ENCODE measurements at places on chromosomes 7 and 10.

DNA sequence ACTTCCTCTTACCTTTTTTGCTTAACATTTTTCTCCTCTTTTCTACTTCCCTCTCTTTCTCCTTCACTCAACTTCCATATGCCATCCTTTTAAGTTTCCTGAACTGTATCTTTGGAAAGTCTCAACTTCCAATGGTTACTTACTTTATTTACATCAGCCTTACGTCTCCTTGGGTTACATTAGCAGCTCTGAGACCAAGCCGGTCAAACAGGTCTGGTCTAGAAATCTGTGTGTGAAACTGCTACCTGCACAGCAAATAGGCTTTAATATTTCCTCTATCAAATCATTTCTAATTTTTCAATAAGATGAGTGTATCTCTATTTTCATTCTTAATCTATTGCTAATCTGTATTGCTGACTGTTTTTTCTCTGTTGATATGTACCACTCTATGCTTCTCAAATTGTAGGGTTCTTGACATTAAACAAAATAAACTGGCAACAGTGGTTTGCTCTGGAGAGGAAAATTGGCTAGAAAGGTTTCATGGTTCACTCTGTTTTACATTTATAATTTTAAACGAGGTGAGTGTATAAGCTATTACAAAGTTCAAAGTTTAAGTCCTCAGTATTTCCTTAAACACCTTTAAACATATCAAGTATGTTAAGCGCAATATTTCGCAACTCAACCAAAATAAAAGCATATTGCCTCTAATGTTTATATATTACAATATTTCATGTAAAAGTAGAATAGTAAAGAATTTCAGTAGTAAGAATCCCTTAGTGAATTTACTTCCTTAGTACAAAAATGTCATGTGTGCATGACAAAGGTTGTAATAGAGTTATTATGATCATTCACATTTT is 3.6 kb upstream of the SEMA3C start:
- no peak for DNase-seq

DNA sequence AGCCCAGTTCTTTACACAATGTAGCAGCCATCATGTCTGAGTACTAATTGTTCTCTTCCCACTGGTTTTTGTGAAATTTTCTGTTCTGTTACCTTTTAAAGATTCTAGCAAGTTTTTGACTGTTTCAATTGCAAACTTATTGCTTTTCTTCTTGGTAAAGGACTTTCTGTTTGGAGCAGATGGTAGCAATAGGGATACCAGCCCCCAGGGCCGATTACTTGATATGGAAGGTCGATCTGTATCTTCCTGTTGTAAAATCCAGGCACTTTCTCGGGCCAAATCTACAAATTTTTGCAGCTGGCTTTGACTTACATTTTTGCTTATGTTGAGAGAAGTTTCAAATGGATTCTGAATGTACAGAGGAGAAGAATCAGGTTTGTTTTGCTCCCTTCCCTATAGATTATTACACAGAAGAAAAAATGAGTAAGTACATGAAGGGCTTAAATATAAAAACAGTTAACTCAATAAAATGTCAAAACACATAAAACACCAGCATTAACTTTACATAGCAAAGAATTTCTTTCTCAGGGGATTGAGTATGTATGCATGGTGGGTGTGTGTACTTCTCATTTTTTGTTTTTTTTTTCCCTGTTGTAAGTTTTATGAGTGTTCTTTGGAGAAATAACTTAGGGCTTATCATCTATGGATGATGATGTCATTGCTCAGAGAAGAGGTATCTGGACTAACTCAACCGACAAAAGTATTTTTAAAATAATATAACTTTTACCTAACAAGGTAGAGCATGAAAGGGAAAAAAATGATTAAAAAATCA is 35.3 kb downstream of the MTPAP start:
- no peak for DNase-seq

DNA sequence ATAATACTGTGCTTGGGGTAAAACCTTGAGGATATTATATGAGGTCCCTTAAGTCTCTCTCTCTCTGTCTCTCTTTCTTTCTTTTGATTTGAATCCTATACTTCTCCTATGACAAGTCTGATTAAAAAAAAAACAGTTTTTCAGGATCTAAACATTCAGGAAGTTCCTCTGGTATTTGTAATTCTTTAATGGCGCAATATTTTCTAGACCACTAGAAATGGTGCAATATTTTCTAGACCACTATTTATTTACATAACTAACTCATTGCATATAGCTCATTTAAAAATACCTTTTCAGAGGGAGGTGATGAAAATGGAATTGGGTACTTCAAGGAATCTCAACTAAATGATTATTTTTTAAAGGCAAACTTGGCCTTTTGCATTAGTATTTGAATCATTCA is 1235.3 kb downstream of the GATA3 start:
- no peak for DNase-seq

- DNase-seq, result no peak
These were observed 5.4 kb downstream of the BAIAP2L1 start for GRCh38 chr7:98395481-98395880.

DNA sequence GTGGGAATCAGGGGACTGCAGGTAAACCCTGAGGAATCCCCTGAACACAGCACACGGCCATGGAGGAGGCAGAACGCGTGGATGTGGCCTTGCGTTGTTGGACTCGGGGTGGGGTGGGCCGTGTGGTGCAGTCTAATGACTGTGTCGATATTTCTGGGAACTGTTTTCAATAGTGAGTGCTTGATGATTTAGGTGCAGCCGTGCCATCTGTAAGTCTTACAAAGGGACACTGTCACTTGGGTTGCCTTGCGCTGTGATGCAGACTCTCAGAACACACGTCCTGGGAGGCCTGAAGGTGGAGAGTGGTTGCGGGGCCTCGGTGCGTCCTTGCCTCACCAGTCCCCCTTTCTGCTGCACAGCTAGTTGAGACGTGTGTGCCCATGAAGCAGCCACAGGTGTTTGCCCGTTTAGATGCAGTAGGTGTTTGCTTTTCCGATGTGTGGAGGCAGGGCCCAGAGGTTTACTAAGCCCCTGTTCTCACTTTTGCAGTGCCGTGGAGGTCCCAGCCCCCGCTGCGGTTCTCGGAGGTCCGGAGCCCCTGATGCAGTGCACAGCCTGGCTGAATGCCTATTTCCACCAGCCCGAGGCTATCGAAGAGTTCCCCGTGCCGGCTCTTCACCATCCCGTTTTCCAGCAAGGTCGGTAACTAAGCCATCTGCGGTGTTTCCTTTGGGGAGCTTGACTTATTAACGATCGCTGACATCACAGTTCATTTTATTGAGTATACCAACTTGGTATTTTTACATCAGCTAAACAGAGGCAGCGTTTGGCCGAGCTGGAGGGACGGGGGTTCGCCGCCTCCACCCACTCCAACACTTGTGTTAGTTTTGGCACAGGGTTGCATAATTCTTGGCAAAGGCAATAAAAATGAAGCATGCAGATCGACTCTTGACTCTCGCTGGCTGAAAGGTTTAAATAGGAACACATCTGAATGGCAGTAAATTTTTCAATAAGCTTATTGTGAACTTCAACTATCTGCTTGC is 240.7 kb downstream of the MGMT start:
- no peak for DNase-seq

DNA sequence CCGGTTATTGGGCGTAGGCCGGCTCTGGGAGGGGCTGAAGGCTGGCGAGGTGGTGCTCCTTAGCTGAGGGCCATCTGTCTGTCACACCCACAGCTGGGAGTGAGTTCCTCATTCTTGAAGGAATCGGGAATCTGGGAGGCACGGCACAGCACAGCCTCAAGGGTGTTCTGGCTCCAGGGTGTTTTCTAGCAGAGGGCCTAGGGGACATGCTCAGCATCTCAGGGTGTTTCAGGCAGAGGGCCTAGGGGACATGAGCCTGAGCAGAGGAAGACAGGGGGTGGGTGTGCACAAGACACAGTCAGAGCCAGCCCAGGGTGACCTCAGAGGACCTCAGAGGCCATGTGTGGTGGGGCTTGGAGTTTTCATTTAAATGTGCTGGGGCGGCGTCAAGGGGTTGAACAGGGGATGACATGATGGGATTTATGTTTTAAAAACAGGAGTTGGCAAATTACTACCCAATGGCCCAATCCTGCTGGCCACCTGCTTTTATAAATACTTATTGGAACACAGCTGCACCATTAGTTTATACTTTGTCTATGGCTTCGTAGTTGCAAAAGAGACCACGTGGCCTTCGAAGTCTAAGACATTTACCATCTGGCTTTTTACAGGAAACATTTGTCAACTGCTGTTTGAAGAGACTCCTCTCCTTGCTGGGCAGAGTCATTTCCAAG is 121.6 kb downstream of the PRKAG2 start:
- DNase-seq, result no peak

GRCh38 chr10:103916254-103916653 is 1.7 kb downstream of the STN1 start:
- DNase-seq, result no peak

- DNase-seq, result no peak
These were observed 64.8 kb upstream of the MEOX2 start for GRCh38 chr7:15751191-15751701.

DNA sequence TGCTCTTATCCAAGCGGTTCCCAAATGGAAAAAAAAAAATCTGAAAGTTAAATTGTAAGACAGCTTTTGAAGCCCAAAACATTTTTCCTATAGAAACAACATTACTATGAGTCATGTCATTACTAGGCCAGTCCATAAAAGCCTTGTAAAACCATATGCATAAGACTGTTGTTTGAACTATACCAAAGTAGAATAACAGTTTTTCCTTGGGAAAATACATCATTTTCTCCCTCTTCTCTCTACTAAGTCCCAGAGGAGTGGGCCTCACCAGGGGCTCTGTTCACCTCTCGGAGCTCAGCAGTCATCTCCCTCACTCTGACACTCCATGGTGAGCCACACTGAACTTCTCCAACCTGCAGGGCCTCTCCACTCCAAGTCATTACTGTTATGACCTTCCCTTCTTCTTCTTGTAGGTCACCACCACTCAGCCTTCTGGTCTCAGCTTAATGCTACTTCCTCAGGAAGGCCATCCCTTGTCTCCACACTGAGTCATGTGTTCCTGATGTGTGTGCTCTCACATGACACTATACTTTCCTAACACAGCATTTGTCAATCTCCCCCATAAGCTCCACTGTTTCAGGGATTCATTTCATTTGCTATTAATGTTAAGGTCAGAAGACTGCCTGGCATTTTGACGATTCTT is 32.5 kb downstream of the ZNF438 start:
- DNase-seq, result no peak

- no peak for DNase-seq
These were observed 136.7 kb upstream of the CHST15 start for GRCh38 chr10:124229989-124230634.

DNA sequence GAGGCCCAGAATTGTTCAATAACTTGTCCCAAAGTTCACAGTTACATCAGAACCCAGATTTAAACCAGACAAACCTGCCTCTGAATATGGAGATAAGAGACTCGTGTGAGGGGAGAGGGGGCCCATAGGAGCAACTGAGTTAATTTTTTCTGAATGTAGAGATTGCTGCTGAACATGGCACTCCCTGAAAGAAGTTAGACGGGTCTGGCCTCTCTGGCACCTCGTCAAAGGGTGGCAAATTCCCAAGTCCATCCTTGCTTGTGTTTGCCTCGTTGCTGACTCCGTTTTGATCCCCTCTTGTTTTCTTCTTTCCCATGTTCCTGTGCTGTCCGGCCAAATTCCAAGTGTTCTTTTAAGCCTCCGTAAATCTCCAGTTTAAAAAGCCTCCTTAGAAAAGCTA is 35.2 kb upstream of the YAE1 start:
- no peak for DNase-seq

DNA sequence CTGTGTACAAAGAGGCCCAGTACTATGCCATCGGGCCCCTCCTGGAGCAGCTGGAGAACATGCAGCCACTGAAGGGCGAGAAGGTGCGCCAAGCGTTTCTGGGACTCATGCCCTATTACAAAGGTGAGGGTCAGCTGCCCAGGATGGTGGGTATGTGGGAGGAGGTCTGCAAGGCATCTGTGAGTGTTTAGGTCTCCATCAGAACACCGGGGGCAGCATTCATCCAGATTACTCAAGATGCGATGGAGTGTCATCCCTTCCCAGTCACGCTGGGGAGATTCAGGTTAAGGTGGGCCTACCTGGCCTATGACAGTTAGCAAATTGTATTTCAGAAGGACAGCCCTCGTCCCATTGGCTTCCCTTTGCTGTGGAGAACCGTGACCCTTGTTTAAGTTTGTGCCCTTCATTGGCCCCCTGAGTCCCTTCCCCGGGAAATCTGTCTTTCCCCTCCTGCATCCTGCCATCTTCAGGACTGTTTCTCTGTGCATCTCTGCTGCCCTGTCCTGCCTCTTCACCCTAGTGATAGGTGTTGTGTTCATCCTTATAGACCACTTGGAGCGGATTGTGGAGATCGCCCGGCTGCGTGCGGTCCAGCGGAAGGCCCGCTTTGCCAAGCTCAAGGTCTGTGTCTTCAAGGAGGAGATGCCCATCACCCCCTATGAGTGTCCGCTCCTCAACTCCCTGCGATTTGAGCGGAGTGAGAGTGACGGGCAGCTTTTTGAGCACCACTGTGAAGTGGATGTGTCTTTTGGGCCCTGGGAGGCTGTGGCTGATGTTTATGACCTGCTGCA is 9.8 kb downstream of the KCTD7 start:
- DNase-seq, result no peak

GRCh38 chr10:125259651-125260050 is 99.3 kb upstream of the CTBP2 start:
- no peak for DNase-seq

DNA sequence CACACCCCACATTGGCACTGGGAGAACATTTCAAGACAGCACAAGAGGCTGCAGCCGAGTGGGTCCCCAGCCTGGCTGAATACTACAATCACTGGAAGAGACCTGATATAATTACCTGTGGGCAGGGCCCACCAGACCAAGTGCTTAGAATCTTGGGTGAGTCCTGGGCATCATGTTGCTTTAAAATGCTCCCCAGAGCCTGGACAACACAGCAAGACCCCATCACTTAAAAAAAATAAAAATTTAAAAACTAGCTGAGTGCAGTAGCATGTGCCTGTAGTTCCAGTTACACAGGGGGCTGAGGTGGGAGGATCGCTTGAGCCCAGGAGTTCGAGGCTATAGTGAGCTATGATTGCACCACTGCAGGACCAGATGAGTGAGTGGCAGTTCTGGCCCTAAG is 28.1 kb downstream of the FAM171A1 start:
- no peak for DNase-seq

GRCh38 chr7:21579341-21580072 is 36.7 kb downstream of the DNAH11 start:
- no peak for DNase-seq

GRCh38 chr10:62243647-62243997 is 25.0 kb downstream of the RTKN2 start:
- no peak for DNase-seq

- no peak for DNase-seq
These were observed 93.0 kb upstream of the ODAD2 start for GRCh38 chr10:28091913-28092312.

GRCh38 chr10:59628456-59628855 is 81.2 kb downstream of the SLC16A9 start:
- DNase-seq, result no peak

DNA sequence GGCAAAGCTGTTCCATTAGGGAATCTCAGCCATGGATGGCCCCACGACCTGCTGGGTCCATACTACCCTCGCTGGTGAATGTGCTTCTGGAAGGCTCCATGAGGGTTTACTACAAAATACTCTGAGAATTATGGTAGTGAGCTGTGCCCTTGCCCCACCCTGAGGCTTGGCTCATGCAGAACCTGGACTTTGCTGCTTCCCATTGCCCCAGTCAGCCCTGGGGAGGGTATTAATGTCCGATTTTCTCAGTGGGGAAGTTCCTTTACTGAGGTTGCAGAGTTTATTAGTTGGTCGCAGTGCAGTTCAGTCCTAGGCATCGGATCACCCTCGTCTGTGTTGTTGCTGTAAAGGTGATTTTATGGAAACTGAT is 310.1 kb downstream of the WDR37 start:
- DNase-seq, result no peak

Measured in activated T-cell treated with anti-CD3 and anti-CD28 coated beads, Interleukin-2, amount 50 U/mL, for 1 hour (primary cell).